ENCODE measurements at places on chromosomes 2 and 18. TPM values are rescaled to one million over a fixed set of nuclear protein-coding genes. Genes with fewer than 3 reads are reported as not detected.

FSHR gene
- not detected for total RNA-seq

DSEL gene
- 157 TPM for total RNA-seq

MRO gene
- under 0.01 TPM for total RNA-seq

ALPP gene
- total RNA-seq: not detected

PID1 gene
- total RNA-seq: 8.2 TPM

NOL4 gene
- not detected for total RNA-seq

C2orf78 gene
- not detected for total RNA-seq

VIT gene
- total RNA-seq: 0.77 TPM

C18orf54 gene
- total RNA-seq: 3.3 TPM

RUFY4 gene
- not detected for total RNA-seq

SIX3 gene
- not detected for total RNA-seq

LDLRAD4 gene
- total RNA-seq: not detected

MARCHF4 gene
- 0.26 TPM for total RNA-seq

GNLY gene
- not detected for total RNA-seq

PLCD4 gene
- total RNA-seq: 10.7 TPM

PUM2 gene
- total RNA-seq: 54.2 TPM

ASIC4 gene
- under 0.01 TPM for total RNA-seq

ANKRD30BL gene
- total RNA-seq: not detected

IL1RN gene
- not detected for total RNA-seq

SLC4A5 gene
- total RNA-seq: under 0.01 TPM

IL18RAP gene
- under 0.01 TPM for total RNA-seq

IL36G gene
- total RNA-seq: not detected

TTN gene
- 0.33 TPM for total RNA-seq

SMYD1 gene
- total RNA-seq: not detected

DSC3 gene
- total RNA-seq: under 0.01 TPM

PSTPIP2 gene
- total RNA-seq: 8.2 TPM

REG1B gene
- not detected for total RNA-seq

TANC1 gene
- 30.8 TPM for total RNA-seq
